ENCODE measurements at places on chromosomes 4 and X.
A peak's percentile ranks its signal among the peaks of the same experiment; 100 is the strongest.

GRCh38 chr4:113433116-113433515, 328.4 kb downstream of the CAMK2D start:
- DNase-seq = peak; percentile 52

DNA sequence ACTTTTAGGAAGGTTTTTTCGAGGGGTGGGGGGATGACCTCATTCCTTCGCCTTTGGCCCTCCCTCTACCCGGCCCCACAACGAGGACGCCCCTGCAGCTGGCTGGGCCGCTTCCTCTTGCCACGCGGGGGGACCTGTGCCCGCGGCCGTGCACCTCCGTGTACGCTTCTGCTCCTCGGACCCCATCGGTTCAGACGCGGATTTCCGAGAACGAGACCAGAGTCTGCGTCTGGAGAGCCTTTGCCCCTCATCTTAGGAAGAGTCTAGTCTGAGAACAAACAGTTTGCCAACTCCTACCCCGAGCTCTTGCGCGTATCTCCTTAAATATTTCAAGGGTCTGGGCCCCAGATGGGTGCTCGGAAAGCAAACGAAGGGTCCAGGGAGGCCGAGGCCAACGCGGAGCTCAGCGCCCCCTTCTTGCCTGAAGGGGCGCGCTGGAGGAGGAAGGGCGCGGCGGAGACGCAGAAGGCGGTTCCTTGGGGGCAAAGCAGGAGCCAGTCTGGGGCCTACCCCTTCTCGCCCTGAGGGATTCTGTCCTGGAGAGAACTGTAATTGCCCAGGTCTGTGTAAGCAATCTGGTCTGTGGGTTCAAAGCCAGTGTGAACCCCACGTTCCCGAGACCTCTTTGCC, 3.9 kb upstream of the SFRP2 start:
- no peak for DNase-seq

- peak; percentile 72 for DNase-seq
These were observed 175.8 kb downstream of the COMMD8 start for GRCh38 chr4:47287735-47288134.

DNA sequence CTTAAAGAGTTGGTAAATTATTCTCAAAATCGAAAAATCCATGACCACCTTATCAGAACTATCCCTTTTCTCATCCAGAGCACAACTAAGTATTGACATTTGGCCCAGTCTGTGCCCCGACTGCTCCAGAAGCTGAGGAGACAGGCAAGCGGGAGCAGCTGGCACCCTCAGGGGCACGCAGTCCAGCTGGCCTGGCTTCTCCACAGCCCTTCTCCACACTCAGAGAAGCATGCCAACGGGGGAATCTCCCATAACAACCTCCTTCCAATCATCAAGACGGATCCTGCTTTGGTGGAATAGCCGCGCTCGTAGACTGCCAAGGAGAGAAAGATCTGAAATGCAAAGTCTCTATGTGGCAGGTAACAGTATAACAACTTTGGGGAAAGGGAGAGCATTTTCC, 85.4 kb downstream of the AFAP1 start:
- DNase-seq = no peak

GRCh38 chr4:112053825-112054350, 91.4 kb upstream of the FAM241A start:
- no peak for DNase-seq

- DNase-seq = peak; percentile 50
These were observed 119.0 kb downstream of the GPR143 start for GRCh38 chrX:9646471-9647224.

DNA sequence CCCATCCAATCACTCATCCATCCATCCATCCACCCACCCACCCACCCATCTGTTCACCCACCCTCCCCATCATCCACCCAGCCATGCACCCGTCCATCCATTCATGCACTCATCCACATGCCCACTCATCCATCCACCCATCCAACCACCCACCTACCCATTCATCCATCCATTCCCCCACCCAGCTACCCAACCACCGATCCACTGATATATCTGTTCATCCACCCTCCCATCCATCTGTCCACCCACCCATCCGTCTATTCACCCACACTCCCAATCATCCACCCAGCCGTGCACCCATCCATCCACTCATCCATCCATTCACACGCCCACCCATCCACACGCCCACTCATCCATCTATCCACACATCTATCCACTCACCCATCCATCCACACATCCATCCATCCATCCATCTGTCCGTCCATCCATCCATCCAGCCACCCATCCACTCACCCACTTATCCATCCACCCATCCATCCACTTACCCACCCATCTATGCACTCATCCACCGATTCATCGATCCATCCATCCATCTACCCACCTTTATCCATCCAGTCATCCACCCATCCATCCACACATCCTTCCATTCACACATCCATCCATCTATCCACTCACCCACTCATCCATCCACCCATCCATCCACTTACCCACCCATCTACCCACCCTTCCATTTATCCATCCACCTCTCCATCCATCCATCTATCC, 28.4 kb downstream of the ASMTL start:
- DNase-seq = no peak

DNA sequence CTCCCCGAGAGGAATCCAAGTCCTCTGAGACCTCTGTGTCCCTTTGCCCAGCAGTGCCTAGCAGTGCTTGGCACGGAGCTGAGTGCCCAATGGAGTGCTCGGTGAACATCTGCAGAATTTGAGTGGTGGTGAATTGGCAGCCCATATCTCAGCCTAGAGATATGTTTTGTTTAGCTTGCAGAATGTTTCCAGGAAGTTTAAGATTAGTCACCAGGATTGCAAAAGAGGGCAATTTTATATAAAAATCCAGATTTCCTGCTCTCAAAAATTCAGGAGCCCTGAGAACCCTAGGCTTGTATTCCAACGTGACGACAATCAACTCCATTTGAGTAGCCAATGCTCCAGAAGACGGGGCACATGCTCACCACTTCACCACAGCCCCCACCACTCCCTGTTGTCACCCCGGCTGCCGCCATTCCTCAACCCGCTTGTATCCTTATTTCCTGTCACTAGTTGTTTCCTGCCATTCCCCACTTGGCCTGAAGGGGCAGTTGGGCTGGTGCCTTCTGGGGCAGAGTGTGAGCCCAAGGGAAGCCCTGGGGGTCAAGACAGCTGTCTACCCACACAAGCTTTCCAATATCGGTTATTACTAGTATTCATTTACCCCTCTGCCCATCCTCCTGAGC, 116.9 kb downstream of the EFNB1 start:
- DNase-seq = peak; percentile 37

- DNase-seq = no peak
These were observed 1305.8 kb downstream of the PCDH7 start for GRCh38 chr4:32025851-32026459.

GRCh38 chr4:26746802-26747213, 113.8 kb upstream of the STIM2 start:
- no peak for DNase-seq

GRCh38 chrX:110408949-110409588, 50.4 kb downstream of the RTL9 start:
- no peak for DNase-seq

DNA sequence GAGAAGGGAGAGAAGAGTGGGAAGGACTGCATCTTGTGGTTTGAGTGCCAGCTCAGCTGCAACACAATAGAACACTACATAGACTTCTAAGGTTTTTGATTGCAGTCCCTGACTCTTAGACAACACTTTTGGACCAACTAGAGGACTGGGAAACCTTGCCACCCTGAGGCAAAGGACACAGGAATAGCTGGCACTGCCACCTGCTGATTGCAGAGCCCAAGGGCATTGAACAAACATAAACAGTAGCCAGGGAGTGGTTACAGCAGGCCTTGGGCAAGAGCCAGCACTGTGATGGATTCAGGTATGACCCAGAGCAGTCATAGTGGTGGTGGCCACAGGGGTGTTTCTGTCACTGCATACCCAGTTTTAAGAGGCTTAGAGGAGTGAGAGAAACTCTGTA, 72.5 kb upstream of the CXorf51A start:
- DNase-seq = no peak

DNA sequence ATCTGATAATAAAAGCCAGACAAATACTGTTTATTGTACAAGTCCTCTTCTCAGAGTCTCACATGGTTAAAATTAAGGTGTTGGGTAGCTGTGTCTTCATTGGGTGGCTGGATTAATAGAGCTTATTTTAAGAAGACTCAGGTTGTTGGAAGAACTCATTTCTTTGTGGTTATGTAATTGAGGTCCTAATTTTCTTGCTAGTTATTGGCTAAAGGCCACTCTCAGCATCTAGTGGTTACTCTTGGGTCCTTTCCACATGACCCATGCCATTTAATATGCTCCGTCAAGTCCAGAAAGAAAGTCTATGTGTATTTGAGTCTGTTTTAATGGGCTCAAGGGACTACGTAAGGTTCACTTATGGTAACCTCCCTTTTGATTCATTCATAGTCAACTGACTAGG, 1668.6 kb upstream of the AGA start:
- no peak for DNase-seq

- peak; percentile 7 for DNase-seq
These were observed 1.5 kb downstream of the COX18 start for GRCh38 chr4:73067971-73068394.

- peak; percentile 26 for DNase-seq
These were observed 163.6 kb downstream of the ZNF674 start for GRCh38 chrX:46381630-46382029.

DNA sequence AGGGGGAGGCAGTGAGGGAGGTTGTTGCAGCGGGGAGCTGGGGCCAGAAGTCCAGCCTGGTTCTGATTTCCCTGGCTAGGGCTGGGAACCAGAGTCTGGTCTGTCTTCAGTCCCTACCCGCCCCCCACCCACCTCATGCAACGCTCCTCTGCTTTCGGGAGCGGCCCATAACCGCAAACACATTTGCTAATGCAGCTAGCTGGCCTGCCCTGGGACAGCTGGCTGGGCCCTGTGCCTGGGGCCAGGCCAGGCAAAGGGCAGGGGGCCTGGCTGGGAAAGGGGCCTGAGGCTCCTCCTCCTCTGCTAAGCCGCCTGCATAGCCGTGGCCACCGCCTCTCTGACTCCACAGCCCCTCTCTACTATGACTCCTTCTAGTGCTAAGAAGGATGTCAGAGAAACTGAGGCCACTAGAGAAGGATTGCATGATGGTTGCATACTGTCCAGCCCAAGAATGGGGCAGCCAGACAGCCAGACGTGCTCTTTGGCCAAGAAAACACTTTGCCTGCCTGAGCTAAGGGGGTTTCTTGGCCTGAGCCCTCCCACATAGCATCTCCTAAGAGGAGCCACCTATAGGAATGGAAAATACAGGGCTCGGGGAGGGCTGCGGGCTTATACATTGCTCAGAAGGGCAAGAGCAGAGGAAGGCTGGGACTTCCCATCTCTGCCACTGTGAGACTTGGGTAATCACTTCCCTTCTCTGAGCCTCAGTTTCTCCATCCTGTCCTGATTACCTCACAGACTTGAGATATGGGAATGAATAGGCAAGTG, 76.9 kb downstream of the PJA1 start:
- peak; percentile 38 for DNase-seq

GRCh38 chrX:71533851-71534561, 1.1 kb downstream of the OGT start:
- peak; percentile 61 for DNase-seq

GRCh38 chrX:153490217-153490930, 4.4 kb upstream of the BGN start:
- no peak for DNase-seq

- no peak for DNase-seq
These were observed 161.3 kb downstream of the KIT start for GRCh38 chr4:54819034-54819433.

DNA sequence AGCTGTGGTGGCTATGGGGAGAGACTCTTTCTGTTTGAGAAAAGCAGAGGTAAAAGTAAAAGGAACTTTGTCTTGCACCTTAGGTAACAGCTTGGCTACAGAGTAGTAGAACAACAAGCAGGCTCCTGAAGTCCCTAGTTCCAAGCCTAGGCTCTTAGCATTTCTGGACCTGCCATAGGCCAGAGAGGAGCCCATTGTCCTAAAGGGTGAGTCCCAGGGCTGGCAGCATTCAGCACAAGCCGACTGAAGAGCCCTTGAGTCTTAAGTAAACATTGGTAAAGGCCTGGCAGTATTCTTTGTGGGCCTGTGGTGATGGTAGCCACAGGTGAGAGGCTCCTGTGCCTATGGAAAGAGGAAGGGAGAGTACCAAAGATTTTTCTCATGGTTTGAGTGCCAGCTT, 38.2 kb downstream of the CSN3 start:
- no peak for DNase-seq

DNA sequence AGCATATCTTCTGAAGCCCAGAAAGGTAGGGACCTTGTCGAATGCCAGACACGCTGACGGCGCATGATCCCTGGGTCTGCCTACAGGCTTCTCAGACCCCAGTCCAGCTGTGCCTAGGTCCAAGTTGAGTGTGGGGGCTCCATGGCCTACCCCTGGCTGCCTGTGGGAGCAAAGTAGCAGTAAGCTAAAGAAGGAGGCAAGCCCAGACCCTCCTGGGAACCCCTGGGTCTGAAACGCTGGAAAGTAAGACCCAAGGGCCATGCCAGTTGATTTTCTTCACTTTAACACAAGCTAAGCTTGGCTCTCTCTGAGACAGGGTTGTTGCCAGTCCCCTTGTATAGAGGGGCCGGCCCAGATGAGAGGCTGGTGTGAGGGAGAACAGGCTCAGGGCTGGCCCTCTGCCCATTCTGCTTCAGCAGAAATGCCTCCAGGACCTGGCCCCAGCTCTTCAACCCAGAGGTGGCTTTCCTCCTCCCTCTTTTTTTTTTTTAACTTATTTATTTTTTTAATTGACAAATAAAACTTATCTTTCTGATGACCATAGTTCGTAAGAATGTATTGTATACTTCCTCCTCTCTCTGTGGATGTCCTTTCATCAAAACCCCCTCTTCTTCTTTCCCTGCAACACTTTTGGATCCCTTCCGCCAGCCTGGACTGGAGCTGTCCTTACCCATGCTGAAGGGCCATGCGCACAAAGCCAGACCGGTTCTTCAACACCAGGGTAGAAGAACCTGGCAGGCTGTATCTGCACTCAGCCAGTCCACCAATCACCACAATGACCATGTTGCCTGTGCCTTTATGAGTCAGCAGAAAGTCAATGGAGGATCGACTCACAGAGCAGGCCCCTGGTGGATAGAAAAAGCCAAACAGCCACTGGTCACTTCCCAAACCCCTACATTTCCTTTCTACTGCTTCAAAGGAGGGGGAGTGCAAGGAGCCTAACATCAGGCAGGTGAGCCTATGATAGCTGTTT, 7.1 kb downstream of the AWAT2 start:
- DNase-seq = peak; percentile 36

GRCh38 chr4:155407480-155407879, 30.7 kb upstream of the MAP9 start:
- DNase-seq = peak; percentile 47

GRCh38 chr4:184392748-184393559, 81.4 kb downstream of the IRF2 start:
- DNase-seq = no peak

GRCh38 chrX:136692271-136692670, 44.3 kb downstream of the CD40LG start:
- DNase-seq = no peak

DNA sequence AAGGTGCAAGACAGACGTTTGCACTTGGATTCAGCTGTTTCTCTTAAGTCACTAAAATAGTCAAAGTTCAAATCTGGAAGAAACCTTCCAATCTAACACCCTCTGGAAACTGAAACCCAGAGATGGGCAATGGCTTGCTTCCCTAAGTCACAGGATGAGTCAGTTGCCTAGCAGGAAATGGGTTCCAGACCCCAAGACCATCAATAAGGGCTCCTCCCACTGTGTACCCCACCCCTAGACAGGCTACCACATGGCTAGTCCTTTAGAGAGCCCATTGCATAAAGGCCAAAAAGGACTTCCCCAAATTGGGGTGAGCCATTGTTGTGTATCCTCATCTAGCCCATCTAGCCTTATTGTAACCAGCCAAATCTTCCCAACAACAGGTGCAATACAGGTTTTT, 216.2 kb downstream of the HS6ST2 start:
- no peak for DNase-seq
